Dorsolateral prefrontal cortex (tissue), 122 donors: ENCODE measurements at places on chromosomes 13 and 19.

DNA sequence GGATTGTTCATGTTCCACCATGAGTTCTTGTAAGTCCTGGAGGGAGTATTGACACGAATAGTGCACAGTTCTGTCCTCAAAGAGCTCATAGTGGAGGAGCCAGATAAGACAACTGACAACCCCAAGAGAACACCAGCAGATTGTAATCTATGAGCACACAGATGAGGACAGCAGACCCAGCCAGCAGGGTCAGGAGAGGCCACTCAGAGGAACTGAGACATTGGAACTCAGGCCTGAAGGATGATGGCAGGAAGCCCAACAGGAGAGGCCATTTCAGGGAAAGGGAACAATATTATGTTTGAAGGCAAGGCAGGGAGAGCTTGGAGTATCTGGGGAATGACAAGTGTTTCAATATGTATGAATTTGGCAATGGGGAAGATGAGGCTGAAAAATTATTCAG lies 63.7 kb upstream of the IPO5 start:
- DNase-seq: no peak

- no peak for DNase-seq
Observed at GRCh38 chr19:9836021-9836420, 903 bp downstream of the PIN1 start.

- DNase-seq: no peak
Observed at GRCh38 chr13:22648320-22648801, 532.4 kb upstream of the SGCG start.

- no peak for DNase-seq
Observed at GRCh38 chr19:48186541-48186991, 16.1 kb downstream of the ZSWIM9 start.

GRCh38 chr19:47157431-47158321 lies 27.0 kb downstream of the SAE1 start:
- DNase-seq: peak; percentile 9

GRCh38 chr13:81247711-81248110 lies 906.8 kb upstream of the SPRY2 start:
- DNase-seq: no peak

GRCh38 chr19:47020132-47020805 lies 632 bp downstream of the NPAS1 start:
- DNase-seq: no peak

- DNase-seq: no peak
Observed at GRCh38 chr19:46193678-46194077, 35.9 kb upstream of the IGFL1 start.

DNA sequence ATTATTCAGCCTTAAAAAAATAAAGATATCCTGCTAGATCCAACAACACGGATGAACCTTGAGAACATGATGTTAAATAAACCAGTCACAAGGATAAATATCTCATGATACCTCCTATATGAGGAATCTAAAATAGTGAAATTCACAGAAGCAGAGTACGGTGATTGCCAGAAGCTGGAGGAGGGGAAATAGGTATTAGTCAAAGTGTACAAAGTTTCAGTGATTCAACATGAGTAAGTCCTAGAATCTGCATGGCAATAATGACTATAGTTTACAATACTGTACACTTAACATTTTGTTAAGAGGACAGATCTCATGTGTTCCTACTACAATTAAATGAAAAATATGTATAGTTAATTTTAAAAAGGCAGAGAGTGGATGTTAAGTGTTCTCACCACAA lies 206.6 kb upstream of the SLC10A2 start:
- DNase-seq: no peak

DNA sequence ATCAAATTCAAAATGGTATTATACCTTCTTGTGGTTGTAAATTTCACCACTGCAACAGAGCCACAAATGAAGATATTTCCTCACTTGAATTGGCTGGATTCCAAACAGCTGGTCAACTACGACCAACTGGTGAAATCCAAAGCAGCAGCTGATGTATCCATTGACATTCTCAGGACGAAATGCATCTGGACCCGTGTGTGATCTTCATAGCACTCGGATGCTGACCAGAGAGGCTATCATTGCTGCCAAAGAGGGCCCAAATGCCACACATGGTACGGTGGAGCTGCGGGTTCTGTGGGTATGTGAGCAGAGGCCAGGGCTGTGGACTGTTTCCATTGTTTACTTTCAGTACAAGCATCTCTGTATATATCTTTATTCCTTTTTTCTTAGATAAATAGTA lies 25.6 kb upstream of the PCCA start:
- DNase-seq: no peak

- no peak for DNase-seq
Observed at GRCh38 chr19:12331211-12331941, 2.1 kb downstream of the ZNF563 start.

DNA sequence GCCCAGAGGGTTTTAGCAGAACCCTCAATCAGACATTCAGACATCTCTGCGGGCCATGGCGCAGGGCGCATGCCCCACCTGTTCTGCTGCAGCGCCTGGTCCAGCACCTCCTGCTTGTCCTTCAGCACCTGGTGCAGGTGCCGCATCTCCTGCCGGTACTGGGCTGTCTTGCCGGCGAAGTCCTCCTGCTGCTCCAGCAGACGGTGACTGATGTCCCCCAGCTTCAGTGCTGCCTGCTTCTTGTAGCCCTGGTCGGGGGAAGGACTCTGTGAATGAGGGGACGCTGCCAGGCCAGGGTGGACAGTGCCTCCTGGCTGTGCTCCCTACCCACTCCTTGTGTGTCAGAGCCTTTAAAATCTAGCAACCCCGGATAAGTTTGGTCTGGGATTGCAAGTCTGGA lies 12.2 kb upstream of the SLC7A9 start:
- no peak for DNase-seq

- DNase-seq: no peak
Observed at GRCh38 chr13:95385798-95386197, 84.5 kb upstream of the ABCC4 start.

DNA sequence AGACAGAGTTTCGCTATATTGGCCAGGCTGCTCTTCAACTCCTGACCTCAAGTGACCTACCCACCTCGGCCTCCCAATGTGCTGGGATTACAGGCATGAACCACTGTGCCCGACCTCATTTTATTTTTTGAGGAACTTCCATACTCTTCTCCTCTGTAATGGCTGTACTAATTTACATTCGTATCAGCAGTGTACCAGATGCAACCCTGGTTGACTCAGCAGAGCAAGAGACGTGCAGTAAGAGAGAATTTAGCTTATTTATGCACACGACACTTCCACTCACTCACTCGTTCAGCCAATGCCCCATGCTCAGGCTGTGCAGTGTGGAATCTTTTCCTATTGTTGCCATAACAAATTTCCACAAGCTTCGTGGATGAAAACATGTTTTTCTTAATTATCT lies 6.9 kb downstream of the KIR3DL3 start:
- no peak for DNase-seq

DNA sequence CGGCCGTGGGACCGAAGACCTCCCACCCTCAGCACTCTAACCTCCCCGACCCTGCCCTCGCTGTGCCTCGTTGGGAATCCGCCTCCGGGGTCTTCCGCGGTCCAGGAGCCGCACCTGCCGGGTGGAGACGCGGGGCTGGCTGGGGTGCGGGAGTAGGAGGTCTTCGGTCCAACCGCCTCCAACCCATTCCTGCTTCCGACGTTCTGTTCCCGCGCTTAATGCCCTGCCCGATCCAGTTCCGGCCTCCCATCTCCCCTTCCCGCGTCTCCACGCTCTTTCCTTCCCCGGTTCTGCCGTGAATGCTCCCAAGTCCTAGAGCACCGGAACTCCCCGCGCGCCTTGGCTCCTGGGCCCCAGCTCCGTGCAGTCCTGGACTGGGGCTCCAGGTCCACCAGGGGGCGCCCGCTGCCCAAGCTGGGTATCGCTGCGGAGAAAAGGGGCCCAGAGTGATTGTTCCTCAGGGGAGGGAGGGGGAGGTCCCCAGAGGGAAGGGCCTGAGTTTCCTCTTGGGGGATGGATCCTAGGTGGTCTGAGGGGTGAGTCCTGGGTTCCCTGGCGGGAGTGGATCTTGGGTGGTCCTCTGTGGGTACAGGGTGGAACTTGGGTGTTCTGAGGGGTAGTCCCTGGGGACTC lies 14.1 kb upstream of the TNFSF9 start:
- DNase-seq: peak; percentile 93

- DNase-seq: no peak
Observed at GRCh38 chr19:13031917-13032623, 36.8 kb downstream of the NFIX start.

DNA sequence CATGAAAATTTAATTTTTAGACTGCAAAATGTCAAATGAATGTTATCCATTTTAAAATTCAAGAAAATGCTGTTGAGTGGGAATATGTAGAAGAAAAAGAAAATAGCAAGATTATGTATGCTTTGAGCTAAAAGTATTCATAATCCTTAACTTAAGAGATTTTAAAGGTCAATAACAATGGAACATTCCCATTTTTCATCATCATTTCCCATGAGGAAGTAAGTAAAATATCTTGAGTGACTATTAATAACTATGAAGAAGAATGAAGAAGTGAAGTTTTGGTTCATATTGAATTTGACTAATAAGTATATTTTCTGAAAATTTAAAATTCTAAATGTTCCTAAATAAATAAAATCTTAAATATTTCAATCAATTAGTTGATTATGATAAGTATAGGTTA lies 273.4 kb downstream of the DACH1 start:
- no peak for DNase-seq

- DNase-seq: no peak
Observed at GRCh38 chr19:32901504-32902161, 32.1 kb upstream of the SLC7A9 start.
